ENCODE measurements at places on chromosomes 4 and X. TPM values are rescaled to one million over a fixed set of nuclear protein-coding genes. Genes with fewer than 3 reads are reported as not detected.

The TRAM1L1 gene
- total RNA-seq: 6.3 TPM

The ARR3 gene
- not detected for total RNA-seq

The TMPRSS11B gene
- not detected for total RNA-seq

The PAGE1 gene
- total RNA-seq: not detected

The PIN4 gene
- total RNA-seq: 4.5 TPM

The BEX1 gene
- 0.61 TPM for total RNA-seq

The GAGE12E gene
- total RNA-seq: not detected

The NAT8L gene
- under 0.01 TPM for total RNA-seq

The NDUFC1 gene
- 11.9 TPM for total RNA-seq

The SSX3 gene
- total RNA-seq: not detected

The SPACA5 gene
- not detected for total RNA-seq

The CENPVL2 gene
- total RNA-seq: not detected

The GPR50 gene
- total RNA-seq: not detected

The ITIH6 gene
- total RNA-seq: not detected

The PCDH10 gene
- total RNA-seq: 7.5 TPM

The NAA11 gene
- not detected for total RNA-seq

The AWAT1 gene
- total RNA-seq: not detected

The UGT2A1 gene
- total RNA-seq: not detected

The SMIM10L2A gene
- total RNA-seq: 0.73 TPM

The AFP gene
- not detected for total RNA-seq

The KIAA1210 gene
- 0.12 TPM for total RNA-seq

The KLHL34 gene
- not detected for total RNA-seq

Measured in hair follicle dermal papilla cell (primary cell).